ENCODE measurements at places on chromosomes 6 and 20.
A peak's percentile ranks its signal among the peaks of the same experiment; 100 is the strongest.

- DNase-seq, result no peak
These were observed 691.7 kb upstream of the SLC35B3 start for GRCh38 chr6:9126878-9127560.

DNA sequence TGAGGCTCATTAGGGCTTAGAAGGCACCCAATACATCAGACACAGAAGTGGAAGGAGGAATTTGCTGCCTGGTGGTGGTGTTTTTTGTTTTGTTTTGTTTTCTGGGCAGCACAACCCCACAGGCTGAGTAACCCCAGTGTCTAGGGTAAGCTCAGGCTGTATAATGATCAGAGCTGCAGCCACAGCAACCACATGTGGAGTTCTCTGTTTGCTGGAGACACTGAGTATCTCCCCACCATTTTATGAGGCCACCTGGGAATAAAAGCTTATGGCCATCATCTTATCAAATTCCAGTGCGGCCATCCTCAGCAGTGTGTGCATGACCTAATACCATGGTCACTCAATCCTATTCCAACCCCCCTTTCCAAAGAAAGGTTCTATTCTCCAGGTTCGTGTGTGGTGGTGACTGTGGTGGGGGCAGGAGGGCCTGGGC is 3.4 kb upstream of the DLL1 start:
- DNase-seq, result no peak

DNA sequence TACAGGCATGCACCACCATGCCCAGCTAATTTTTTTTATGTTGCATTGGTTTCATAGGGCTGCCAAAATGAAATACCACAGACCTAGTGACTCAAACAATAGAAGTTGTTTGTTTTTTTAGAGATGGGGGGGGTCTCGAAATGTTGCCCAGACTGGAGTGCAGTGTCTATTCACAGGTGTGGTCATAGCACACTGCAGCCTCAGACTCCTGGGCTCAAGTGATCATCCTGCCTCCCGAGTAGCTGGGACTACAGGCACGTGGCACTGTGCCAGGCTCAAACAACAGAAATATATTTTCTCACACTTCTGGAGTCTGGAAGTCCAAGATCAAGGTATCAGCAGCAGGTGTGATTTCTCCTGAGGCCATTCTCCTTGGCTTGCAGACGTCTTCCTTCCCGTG is 6.6 kb upstream of the SLC16A10 start:
- no peak for DNase-seq

- no peak for DNase-seq
These were observed 90.9 kb downstream of the DTD1 start for GRCh38 chr20:18678549-18679419.

- DNase-seq, result no peak
These were observed 111.9 kb downstream of the CEBPB start for GRCh38 chr20:50302341-50303057.

DNA sequence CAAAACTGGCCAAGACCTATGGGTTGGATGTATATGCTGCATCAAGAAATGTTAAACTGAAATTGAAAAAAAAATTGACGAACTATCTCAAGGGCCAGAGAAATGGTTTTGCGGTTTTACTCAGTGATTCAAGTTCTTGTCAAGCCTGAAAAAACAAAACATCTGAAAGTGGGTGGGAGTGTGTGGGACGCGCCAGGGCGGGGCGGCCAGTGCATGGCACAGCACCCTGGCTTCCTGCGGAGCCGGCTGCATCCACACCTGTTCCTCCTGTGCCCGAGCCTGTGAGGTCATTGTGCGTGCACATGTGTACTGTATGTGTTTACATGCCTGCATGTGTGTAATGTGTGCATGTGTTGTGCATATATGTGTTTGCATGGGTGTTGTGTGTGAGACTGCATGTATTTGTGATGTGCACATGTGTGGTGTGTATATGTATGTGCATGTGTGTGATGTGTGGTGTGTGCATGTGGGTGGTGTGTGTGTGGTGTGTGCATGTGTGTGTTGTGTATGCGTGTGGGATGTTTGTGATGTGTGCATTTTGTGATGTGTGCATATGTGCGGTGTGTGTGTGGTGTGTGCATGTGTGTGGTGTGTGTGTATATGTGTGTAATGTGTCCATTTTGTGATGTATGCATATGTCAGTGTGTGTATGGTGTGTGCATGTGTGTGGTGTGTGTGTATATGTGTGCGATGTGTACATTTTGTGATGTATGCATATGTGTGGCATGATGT is 59.8 kb downstream of the CDH4 start:
- no peak for DNase-seq

- DNase-seq, result no peak
These were observed 14.6 kb upstream of the CDK5RAP1 start for GRCh38 chr20:33415948-33416347.

DNA sequence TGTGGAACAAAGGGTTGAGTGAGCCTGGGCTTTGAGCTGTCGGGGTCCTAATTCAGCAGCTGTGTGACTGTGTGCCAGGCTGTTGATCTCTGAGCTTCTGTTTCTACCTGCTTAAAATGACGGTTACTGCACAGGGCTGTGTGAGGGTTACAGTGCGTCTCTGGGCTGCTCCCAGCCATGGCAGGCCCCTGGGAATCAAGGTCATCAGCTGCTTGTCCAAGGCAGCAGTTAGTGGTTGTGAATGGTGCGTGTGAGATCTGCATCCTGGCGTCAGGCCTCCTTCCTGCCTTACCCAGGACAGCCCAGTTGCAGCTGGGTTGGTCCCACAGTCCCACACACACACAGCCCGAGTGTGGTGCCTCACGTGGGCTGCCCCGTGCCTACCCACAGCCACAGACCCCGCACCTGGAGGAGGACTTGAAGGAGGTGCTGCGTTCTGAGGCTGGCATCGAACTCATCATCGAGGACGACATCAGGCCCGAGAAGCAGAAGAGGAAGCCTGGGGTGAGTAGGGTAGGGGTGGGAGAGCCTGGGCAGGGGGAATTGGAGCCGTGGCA is 15.6 kb downstream of the GTSF1L start:
- no peak for DNase-seq

- no peak for DNase-seq
These were observed 801.2 kb upstream of the FLRT3 start for GRCh38 chr20:15138548-15139126.

DNA sequence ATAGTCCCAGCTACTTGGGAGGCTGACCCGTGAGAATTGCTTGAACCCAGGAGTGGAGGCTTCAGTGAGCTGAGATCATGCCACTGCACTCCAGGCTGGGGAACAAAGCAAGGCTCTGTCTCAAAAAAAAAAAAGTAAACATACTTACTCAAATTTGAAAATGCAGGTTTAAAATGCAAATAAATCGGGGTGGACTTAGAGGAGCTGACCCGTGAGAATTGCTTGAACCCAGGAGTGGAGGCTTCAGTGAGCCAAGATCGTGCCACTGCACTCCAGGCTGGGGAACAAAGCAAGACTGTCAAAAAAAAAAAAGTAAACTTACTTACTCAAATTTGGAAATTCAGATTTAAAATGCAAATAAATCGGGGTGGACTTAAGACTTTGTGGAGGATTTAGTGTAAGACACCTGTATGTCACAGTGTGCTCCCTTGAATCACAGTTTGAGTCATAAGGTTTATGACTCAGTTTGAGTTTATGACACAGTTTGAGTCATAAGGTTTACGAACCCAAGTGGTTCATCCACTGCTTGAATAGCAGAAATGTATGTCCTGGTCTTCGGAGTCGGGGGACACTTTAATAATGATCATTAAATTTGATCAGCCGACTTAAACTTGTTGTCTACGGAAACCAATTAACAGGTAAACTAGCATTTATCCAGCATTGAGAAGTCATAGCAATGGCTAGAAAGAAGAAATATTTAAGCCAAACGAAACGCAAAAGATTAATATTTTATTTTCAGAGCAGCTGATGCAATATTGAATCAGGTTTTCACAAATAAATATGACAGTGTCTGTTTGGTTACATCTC is 6.8 kb upstream of the MRPS10 start:
- peak; percentile 92 for DNase-seq

DNA sequence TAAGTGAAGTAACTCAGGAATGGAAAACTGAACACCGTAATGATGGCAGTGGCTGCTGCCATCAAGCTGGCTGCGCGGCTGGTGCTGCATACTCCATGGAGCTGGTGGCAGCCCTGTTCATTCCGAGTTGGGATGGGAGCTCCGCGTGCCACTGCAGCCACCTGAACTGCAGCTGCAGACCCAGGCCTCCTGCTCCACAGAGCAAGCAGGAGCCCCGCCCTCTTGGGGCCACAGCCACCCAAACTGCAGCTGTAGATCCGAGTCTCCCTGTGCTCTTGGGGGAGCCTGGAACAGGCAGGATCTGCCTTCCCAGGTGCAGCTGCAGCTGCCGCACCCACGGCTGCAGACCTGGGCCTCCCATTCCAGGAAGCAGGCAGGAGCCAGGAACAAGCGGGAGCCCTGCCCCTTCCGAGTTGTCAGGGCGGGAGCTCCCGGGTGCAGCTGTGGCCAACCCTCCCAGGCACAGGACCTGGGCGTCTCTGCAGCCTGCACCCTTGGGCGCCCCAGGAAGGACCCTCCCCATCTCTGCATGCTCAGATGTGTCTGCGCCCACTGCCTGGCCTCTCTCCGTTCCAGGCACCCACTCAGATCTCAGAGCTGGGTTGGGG is 120.2 kb downstream of the GMPR start:
- DNase-seq, result no peak

GRCh38 chr6:161356167-161356854 is 82.5 kb upstream of the AGPAT4 start:
- no peak for DNase-seq

All from activated CD4-positive, alpha-beta T cell treated with anti-CD3 and anti-CD28 coated beads, Interleukin-2, Interleukin-4, amounts not matched to agents 100 ng/mL and 50 ng/mL, durations not matched to agents 16 hours and 8 hours (primary cell).